Left ventricle myocardium superior (tissue), 1 donor: ENCODE measurements at places on chromosomes 2 and 18. TPM values are rescaled to one million over a fixed set of nuclear protein-coding genes. Genes with fewer than 3 reads are reported as not detected.

Gene IGFBP5
- total RNA-seq, result 156 TPM

Gene MITD1
- 13.8 TPM for total RNA-seq

Gene SLC5A7
- total RNA-seq, result 0.07 TPM

Gene PIEZO2
- 1.1 TPM for total RNA-seq

Gene RFX8
- total RNA-seq, result not detected

Gene STARD6
- total RNA-seq, result not detected

DNA sequence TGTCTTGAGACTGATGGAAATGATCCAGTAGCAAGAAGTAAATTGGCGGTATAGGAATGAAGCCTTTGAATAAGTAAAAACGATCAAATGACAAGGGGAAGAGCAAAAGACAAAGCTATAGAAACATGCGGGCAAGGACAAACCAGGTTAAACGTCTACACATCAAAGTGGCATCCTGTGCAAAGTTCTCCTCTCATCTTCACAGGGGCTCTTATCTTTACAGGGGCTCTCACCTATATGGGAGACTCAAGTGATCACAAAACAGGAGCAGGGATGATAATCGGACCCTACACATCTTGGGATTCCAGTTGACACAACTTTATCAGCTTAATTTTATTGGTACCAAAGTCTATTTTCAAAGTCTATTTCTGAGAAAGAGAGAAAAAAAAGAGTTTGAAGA lies 1778.9 kb upstream of the CELF4 start:
- no peak for DNase-seq

DNA sequence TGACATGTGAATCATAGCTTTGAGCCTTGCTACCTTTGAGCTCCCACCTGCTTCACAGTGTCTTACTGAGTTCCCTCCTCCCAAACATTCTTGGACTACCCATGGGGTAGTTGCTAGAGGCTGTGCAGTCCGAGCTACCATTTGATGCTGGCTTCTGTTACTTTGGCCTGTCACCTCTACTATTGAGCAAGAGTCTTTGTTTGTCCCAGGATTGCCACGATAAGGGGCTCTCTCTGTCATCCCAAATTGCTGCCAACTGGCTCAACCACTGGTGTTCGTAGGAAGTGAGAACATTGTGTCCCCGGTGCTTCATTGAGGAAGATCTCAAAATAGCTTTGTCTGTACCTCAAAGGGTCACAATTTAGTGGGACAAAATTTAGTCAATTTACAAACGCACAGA lies 59.1 kb upstream of the PAX8 start:
- peak; percentile 58 for DNase-seq

- DNase-seq, result no peak
Observed at GRCh38 chr2:233760043-233760442, at the start of gene UGT1A1. UGT1A1 (plus strand) TSS chr2:233760270; CDS start chr2:233760288, 18 bp downstream.

DNA sequence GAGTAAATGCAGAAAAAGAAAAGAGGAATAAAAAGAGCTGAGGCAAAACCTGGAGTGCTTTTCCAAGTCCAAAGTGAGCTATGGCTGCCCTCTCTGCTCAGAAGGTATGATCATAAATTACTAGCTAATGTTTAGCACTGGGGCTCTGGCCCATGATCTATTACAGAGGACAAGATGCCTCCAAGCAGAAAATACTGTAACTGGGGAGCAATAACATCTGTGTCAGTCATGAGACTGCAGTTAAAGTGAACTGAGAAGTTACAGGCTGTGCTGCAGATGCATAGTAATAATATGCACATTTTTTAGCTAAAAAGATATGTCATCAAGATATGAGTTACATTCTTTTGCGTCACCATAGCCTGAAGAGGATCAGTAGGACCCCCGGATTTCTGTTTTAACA lies 209.4 kb upstream of the RBBP8 start:
- DNase-seq, result no peak

DNA sequence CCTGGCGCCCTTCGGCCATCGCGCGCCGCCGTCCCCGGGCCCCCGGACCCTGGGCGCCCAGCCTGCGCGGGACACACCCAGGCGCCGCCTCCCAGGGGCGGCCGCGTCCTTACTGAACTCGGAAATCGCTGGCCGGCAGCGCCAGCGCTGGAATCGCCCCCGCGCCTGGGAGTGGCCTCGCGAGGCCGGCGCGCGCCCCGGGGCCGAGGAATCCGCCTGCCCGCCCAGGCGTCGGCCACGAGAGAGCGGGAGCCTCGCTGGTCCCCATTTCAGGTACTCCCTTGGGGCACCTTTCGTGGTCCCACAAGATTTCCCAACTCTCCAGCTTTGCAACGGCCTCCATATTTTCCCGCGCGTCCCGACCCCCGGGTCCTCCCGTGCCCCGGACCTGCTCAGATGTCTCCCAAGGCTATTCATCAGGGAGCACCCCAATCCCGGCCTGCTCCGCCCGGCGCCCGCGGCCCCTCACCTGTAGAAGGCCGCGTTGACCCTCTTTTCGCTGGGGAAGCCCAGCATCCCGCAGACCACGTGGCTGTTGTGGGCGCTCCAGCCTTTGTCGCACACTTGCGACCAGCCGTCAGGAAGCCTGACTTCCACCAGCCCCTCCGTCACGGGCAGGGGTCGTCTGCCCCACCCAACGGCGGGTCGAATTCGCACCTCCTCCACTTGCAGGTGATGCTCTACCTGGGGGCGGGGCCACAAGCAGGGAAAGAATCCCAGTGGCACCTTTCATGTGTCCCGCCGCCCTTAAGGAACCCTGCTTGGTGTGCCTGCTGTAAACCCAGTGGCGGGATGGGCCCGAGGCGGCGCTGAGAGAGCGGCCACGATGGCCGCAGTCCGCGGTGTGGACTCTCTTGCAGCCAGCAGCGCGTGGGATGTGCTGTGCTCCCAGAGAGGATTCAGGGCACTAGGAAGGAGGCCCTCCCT lies 4.6 kb downstream of the LOXL3 start:
- DNase-seq, result peak; percentile 88

- no peak for DNase-seq
Observed at GRCh38 chr2:101146535-101146934, 4.6 kb downstream of the TBC1D8 start.

GRCh38 chr2:55768991-55769390 lies 75.3 kb upstream of the PNPT1 start:
- DNase-seq, result no peak

DNA sequence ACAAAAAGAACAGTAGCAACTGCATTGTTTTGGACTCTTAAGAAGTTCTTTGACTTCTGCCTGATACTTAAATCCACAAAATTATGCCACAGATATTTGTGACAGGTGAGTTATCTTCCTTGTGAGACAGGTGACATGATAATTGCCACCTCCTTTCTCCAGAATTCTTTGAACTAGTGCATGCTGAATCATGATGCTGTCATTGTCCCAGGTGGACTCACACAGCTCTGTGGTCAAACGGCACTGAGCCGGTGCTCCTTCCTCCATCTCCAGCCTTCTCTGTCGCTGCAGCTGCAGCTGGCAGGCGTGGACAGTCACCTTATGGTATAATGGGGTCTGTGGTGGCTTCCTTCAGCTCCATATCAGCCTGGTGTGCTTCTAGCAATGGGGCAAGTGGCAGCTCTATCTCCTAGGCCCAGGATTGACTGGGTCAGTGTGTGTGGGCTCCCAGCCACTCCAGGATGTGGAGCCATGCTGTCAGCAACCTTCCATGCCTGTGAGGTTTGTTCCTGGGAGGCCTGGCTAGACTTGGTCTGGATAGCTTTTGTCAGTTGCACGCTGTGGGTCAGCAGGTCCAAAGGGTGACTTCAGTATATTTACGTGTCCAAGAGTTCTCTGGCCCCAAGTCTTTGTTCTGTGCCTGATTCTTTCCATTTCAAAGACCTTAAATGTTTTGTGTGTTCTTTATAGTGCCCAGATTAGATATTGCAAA lies 15.7 kb downstream of the ARMC9 start:
- DNase-seq, result no peak

- peak; percentile 54 for DNase-seq
Observed at GRCh38 chr2:39243469-39244123, at the start of gene CDKL4. CDKL4 (minus strand) TSS chr2:39243970.
